ENCODE measurements at places on chromosomes 7 and 10.

GRCh38 chr7:43943417-43944187, 17.4 kb downstream of the UBE2D4 start:
- DNase-seq, result no peak

DNA sequence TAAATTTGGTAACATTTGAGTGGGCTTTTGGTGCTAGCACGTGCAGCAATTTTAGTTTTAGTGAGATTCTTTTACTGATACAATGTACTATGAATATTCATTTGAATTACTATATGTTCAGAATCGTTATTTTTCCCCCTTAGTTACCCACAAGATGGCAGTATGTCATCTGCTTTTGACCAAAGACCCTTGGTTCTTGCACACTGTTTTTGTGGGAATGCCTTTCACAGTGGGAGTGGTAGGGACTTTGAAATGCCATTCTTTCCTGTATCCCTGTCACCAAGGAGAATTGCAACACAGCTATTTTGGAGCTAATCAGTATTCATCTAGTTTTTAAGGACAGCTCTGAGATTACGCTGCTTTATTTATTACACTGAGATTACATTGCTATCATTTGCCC, 40.6 kb downstream of the SEC23IP start:
- no peak for DNase-seq

DNA sequence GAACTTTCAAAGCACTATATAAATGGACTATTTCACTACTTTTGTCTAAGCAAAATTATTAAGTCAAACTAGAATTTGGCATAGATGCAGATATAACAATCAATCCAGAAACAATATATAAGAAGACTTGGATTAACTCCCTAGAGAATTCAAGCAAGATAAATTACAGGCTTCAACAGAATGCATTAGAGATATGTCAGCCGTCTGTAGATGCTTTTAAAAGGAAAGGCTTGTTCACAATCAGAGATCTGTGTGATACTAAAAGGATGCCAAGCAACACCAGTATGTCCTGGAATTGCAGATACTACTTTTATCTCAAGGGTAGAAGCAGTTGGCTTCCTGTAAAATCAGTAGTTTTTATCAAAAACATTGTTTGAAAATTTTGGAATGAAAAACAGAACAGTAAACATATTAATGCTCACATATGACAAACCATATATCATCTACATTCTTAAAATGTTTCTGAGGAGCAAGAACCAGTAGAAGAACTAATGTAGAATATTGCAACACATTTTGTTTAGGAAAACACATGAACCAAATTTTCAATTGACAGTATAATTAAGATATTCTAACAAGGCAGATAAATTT, 947.9 kb upstream of the LRRN3 start:
- DNase-seq, result no peak

DNA sequence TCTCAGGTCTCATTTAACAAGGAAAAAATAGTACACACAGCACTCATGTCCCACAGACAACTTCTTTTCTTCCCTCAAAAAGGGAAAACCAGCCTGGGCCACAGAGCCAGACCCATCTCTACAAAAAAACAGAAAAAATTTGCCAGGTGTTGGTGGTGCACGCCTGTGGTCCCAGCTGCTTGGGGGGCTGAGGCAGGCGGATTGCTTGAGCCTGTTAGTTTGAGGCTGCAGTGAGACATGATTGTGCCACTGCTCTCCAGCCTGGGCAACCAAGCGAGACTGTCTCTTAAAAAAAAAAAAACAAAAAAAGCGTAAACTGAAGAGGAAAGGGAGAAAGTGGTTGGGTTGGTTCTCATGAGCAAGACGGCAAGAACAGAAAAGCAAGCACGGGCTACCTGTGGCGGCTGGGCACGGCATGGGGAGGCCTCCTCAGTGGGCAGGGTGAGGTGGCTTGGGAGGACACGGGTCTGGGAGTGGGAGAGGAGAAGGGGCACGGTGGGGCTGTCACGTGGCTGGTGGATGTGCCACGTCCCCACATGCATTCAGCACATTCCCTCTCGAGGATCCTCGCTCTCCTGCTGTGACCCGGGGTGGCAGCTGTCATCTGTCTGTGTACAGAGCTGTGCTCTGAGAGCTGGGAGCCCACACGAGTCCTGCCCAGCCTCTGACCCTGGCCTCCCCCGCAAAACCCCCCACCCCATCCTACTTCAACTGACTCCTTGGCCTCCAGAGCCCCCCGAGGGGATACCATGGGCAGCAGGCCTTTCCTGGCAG, 219.7 kb downstream of the MLLT10 start:
- DNase-seq, result no peak

DNA sequence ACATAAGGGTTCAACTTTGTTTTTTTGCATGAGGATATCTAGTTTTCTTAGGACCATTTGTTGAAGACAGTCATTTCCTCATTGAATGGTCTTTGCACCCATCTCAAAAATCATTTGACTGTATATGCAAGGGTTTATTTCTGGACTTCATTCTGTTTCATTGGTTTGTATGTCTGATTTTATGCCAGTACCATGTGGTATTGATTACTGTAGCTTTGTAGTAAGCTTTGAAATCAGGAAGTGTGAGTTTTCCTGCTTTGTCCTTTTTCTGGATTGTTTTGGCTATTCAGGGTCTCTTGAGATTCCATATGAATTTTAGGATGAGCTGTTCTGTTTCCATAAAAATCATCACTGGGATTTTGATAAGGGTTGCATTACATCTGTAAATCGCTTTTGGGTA, 63.9 kb downstream of the SND1 start:
- no peak for DNase-seq

GRCh38 chr10:76113952-76114351, 682.5 kb downstream of the LRMDA start:
- DNase-seq, result no peak

GRCh38 chr10:1233031-1233430, 176.8 kb downstream of the WDR37 start:
- DNase-seq, result no peak

DNA sequence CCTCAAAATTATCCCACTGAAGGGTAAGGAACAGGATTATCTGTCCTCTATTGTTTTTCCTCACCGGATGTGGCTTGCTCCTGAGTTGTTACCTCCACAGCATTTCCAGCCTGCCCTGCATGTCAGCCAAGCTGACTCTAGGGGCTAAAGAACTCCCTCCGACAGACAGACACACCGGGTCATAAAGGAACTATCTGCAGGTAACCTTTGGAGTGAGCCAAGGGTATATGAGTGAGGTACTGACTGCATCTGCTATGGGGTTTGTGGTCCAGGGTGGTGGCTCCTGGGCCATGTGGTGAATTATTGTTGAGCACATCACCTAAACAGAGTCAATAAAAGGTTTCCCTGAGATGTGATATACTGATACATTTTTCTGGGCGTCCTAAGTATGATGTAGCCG, 6.9 kb upstream of the KAZALD1 start:
- no peak for DNase-seq

DNA sequence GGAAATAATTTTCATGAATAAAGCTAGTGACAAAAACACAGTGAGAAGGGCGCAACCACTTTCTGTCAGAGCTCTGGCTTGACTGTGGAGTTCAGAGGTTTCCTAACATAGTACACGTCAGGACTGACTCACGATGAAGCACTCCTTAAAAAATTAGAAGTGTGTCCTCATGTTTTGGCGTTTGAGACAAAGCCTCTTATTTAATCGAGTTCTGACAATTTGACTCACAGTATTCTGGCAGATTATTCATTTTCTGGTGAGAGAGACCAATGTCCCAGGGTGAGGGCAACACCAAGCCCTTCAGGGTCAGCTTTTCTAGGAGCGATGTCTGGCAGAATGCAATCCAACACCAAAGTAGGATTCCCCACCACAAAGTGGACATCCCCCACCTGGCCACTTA, 108.7 kb downstream of the DIP2C start:
- no peak for DNase-seq

DNA sequence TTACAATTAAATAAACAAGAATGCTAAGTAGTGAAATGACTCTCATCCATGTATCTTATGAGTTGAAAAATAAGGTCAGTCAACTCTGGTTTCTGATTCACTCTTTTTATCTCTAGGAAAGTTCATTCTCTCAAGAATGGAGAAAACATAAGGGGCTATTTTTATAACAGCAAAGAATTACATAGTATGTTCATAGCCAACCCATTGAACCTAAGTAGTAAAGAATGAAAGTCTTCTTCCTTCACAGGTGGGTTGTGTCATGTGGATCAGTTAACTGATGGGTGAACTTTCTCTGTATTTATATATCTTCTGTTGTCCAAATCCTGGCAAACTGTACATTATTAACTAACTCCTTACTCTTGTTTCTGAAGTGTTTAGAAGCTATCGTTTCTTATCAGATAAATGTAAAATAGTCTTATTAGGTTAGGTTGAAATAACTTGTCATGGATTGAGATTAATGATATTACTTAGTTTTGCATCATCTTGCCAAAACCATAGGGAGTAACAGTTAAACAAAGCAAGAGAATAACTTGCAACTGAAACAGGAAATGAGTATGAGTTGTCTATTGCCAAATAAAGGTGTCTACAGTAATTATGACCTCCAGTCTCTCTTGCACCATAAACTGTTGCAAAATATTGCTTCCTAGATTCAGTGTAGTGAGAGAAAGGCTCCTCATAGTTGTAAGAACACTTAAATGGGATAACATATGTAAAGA, 86.8 kb downstream of the ANKRD7 start:
- no peak for DNase-seq

DNA sequence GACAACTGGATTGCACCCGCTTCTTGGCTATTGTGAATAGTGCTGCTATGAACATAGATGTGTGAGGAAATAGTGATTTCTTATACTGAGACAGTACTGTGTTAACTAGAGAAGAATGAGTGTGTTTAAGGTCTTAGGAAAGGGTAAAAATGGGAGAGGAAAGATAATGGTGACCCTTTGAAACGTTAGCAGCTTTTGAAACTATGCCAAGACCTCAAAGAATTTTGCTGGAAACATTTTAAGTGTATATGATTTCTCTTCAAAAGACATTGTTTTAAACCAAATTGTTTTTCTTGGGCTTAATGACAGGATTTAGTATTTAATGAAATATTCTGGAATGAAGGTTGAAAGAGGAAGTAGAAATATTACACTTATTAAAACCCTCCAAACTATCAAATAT, 100.8 kb upstream of the ARHGAP21 start:
- no peak for DNase-seq

- no peak for DNase-seq
Observed at GRCh38 chr10:89789188-89789877, 87.9 kb downstream of the KIF20B start.

Measured in substantia nigra (tissue), 51 donors.